ENCODE measurements at places on chromosomes 3 and 15.

GRCh38 chr3:5464649-5465048, 277.1 kb downstream of the EDEM1 start:
- DNase-seq, result no peak

GRCh38 chr15:67510597-67511190, 10.2 kb upstream of the C15orf61 start:
- no peak for DNase-seq

GRCh38 chr3:37856381-37856780, 5.3 kb upstream of the CTDSPL start:
- DNase-seq, result no peak

GRCh38 chr15:32700501-32701150, 17.2 kb upstream of the GREM1 start:
- DNase-seq, result no peak

DNA sequence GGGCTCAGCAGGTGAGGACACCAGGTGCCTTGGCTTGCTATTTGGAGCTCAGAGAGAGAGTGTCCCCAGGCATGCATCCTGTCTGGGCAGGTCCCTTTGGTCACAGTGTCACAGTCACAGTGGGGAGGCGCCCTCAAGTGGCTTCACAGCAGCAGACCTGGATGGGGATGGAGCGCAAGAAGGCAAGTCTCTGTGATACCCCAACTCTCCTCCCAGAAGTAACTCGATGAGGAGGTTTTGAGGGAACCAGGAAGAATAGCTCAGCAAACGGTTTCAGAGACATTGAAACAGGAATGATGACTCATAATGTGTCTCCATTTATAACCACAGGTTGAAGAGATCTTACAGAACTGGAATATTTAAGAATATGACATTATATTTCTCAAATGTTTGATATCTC, 66.5 kb upstream of the SH3GL3 start:
- DNase-seq, result no peak

- no peak for DNase-seq
Measured at GRCh38 chr15:59245559-59245958, 38.9 kb downstream of the LDHAL6B start.

DNA sequence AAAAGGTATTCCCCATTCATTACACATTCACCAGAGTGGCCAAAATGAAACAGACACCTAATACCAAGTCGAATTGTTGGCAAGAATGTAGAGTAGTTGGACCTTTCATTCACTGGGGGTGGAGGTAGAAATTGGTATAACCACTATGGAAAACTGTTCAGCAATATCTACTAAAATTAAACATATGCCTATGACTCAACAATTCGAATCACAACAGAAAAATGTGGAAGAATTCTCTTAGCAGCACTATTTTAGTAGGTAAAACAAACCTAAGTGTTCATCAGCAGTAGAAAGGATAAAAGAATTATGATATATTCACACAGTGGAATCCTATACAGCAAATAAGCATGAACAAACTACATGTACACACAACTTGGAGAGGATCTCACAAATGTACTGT, 30.6 kb downstream of the POLG start:
- no peak for DNase-seq

GRCh38 chr15:31373096-31373865, 46.6 kb downstream of the KLF13 start:
- DNase-seq, result no peak

DNA sequence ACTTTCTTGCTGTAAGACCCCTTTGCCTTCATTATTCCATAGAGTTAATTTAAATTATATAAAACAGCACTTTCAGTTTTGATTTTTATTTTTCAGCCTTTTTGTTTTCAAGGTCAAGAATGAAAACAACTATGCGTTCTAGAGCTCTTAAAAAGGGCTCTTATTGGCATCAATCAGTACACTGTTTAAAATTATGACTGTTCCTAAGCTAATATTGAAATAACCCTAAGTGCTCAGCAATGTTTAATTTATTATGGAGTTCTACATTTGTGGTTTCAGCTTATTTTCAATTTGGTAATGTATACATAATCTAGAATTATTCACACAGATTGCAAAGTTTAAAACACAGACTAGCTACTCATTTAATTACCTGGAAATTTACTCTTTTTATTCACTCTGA, 179.4 kb downstream of the MBNL1 start:
- DNase-seq, result no peak

DNA sequence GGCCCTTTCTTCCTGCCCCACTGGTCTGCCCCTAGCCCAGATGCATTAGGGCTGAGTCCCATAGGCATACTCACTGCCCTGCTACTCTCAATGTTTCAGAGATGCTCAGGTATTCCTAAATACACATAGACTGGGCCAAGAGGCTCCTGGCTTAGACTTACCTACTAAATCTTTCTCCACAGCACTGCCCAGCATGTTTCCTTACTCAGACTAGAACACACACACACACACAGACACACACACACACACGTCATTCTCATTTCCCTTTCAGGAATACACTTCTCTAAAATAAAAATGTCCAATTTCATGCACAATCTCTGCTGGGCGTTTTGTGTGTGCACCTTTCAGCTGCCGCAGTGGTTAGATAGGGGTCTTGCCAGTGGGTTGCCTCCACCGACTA, 175.7 kb downstream of the FAM43A start:
- no peak for DNase-seq

DNA sequence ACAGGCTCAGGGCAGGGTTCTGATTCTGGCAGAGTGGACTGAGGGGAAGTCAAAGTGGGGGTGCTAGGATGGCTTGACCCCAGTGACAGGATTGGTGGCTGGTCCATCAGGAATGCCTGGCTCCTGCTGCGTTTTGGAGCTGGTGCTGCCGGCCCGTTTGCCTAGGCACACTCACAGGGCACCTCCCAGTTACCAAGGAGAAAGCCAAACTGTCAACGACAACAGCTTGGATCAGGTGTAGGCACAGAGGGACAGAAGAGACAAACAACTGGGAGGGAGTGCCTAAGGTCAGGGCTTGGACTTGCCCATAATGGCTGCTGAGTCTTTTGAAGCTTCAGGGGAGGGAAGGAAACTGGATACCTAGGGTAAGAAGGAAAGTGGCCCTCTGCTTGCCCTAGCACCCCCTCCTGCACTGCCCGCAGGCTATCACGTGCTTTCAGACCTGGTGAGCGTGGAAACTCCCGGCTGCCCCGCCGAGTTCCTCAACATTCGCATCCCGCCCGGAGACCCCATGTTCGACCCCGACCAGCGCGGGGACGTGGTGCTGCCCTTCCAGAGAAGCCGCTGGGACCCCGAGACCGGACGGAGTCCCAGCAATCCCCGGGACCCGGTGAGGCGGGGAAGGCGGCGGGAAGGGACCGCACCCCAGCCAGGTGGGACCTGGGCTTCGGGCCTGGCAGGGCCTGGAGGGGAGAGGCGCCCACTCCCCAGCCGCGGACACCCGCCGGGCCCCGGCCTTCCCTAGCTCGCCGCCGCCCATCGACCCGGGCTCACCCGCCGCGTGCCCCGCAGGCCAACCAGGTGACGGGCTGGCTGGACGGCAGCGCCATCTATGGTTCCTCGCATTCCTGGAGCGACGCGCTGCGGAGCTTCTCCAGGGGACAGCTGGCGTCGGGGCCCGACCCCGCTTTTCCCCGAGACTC, 5.1 kb downstream of the DUOX1 start:
- no peak for DNase-seq

- DNase-seq, result no peak
Measured at GRCh38 chr3:41102053-41102556, 97.2 kb upstream of the CTNNB1 start.

- no peak for DNase-seq
Measured at GRCh38 chr3:42375121-42375800, 35.1 kb downstream of the LYZL4 start.

GRCh38 chr3:73509816-73510215, 114.9 kb downstream of the PDZRN3 start:
- DNase-seq, result no peak

DNA sequence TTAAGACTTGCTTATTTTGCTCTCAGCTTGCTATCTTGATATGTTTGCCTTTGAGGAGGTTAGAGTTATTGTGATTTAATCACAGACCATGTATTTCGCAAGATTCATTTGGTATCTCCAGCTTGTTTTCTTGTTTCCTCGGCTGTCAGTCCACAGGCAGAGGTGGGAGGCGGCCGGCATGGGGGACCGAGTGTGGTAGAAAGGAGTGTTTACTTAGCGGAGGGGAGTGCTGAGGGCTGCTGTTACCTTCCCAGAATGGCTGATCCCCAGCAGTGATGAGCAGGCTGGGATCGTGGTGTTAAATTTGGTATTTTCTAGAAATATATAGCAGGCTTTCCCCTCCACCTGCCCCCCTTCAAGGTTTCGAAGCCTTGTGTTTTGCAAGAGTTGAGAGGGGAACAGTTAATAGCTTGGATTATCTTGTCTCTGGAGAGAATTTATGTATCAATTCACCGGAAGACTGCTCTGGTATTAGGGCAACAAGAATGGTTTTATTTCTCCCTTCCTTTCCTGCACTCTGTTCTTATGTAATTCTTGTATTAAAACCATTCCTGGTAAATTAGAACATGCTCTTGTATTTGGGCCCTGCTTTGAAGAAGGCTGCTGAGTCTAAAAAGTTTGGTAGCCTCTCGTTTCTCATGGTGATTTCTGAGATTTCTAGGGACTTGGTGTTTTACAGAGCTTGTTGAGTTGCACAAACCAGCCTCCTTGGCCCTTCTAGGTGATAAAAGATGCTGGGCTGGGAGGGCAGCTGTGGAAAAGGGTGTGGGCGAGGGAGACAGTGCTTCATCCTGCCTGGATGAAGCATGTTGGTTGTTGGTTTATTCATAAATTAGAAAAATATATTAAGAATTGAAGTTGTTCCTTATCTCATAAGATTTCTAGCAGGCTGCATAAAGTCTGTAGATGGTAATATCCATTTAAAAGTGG, 151.4 kb downstream of the IGF1R start:
- peak; percentile 44 for DNase-seq

- peak; percentile 70 for DNase-seq
Measured at GRCh38 chr3:49703443-49703927, 14.1 kb downstream of the RNF123 start.

- DNase-seq, result no peak
Measured at GRCh38 chr3:179455954-179456353, 4.7 kb upstream of the GNB4 start.

DNA sequence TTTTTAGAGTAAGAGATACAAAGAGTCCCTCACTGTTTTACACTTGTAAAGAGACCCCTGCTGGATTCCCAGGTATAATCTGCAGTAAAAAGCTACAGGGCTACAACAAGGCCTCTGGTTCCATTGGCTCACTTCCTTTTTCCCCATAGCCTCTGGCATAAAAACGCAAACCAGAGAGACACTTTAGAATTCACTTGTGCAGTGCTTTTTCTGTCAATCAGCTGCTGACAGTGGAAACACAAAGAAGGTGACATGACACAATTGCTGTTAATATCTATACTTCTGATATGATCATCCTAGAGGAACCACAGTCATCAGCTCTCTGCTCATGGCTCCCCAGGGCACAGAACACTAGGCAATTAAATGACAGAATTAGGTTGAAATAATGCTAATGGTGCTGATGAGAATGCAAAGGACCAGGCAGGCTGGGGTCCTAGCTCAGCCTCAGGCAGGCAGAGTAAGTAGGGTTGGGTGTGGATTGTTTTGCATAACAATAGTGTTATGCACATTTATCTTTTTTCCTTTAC, 667.9 kb upstream of the CFAP20DC start:
- no peak for DNase-seq

GRCh38 chr3:38647217-38647970, 2.1 kb downstream of the SCN5A start:
- DNase-seq, result no peak

DNA sequence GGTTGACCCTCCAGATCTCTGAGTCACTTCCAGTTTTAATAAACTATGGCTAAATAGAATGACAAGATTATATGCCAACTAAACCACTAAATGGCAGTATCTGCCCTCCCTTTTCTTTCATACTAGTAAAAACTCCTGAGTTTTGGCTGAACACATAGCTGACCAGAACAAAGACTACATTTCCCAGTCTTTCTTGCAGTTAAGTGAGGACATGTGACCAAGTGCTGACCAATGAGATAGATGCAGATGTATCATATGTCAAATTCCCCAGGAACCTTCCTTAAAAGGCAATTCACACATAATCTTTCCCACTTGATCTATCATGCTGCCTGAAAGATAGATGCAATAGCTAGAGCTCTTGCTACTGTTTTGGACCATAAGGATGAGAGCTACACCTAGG, 191.3 kb downstream of the SHOX2 start:
- DNase-seq, result no peak
